ENCODE measurements at places on chromosomes 1 and 21.
A peak's percentile ranks its signal among the peaks of the same experiment; 100 is the strongest.

DNA sequence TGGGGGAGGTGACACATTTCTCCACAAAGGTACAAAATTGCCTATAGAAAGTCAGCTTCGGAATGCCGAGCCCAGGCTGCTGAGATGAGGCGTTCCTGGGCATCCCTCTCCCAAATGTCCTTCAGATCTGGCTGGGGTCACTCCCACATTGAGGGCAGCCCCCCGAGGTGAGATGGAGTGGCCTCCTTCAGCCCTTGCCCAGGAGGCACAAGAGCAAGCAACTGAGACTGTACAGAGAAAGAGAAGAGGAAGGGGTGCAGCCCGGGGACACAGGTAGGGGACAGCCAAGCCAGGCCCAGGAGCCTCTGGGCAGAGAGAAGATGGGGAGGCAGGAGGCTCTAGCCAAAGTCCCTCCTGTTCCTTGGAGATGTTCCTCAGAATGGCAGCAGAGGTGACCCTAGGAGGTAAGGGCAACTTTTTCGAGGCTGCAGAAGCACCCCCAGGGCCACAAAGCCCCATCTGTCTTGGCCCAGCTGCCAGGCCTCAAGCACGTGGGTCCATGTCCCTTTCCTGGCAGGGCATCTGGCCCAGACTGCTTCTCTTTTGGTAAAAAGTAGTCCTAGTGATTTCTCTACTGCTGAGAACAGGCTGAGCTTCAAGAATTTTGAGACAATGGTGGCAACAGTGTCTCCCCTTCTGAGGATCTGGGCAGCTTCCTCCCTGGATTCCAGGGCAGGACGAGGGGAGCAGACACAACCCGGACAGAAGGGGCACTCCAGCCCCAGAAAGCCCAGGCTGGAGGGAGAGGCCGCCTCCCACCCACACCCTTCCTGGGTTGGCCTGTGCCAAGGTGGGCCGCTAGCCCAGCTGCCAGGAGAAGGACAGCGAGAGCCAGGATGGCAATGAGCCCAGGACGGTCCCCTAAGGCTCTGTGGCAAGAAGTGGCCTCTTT, 68.0 kb downstream of the LRRN2 start:
- no peak for DNase-seq

GRCh38 chr1:34190692-34191091, 14.0 kb downstream of the C1orf94 start:
- no peak for DNase-seq

DNA sequence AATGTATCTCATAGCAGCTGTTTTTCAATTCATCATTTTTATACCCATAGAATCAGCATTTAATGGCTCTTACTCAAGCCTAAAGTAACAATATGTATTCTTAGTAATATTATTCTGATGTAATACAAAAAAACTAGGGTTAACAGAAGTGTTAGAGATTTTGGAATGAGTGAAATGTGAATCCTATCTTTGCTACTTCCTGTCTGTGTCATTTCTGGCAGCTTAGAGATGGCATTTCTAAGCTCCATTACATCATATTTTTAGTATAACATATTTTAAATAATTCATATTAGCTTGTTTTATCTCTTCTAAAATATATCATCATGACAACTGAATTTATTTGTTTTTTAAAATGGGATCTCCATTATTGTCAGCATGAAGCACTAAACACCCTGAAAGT, 90.2 kb downstream of the LRRC7 start:
- no peak for DNase-seq

DNA sequence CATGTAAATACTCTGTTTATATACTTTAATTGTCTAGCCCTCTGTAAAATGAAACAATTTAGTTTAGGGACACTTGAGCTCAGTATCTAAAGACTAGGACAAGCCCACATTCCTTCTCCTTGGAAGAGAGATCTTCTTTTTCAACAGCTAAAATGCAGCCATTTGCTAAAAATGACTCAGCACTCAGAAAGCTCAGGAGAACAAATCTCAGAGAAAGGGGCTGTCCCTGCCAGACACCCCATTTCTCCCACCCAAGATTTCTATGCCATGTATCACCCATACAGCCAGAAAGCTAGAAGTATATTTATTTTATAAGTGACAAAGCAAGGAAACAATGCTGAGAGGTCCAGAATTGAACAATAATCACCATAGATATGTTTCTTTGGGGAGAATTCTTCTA, 23.2 kb upstream of the PRDX6 start:
- no peak for DNase-seq

DNA sequence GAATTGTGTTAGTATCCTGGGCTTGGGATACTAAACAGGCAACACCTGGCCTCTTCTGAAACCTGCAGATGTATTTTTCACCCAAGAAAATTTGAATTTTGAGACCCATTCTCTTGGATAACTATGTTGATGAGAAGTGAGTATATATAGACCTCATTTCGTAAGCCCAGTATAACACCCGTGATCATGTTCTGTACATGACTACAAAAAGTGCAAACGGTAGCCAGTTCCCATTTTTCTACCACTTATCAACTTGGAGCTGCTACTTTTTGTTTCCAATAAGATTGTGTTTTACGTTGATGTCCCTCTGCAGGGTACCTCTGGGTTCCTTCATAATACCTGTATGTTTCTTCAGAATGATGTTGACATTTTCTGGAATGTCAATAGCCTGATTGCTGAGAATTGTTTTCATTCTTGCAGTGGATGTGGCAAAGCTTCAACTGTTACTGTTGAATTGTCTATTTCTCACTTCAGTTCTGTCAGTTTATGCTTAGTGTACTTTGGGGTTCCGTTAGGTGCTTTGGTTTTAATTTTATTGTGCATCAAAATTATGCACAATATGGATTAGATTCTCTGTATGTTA, 48.1 kb downstream of the ZFYVE9 start:
- DNase-seq, result no peak

DNA sequence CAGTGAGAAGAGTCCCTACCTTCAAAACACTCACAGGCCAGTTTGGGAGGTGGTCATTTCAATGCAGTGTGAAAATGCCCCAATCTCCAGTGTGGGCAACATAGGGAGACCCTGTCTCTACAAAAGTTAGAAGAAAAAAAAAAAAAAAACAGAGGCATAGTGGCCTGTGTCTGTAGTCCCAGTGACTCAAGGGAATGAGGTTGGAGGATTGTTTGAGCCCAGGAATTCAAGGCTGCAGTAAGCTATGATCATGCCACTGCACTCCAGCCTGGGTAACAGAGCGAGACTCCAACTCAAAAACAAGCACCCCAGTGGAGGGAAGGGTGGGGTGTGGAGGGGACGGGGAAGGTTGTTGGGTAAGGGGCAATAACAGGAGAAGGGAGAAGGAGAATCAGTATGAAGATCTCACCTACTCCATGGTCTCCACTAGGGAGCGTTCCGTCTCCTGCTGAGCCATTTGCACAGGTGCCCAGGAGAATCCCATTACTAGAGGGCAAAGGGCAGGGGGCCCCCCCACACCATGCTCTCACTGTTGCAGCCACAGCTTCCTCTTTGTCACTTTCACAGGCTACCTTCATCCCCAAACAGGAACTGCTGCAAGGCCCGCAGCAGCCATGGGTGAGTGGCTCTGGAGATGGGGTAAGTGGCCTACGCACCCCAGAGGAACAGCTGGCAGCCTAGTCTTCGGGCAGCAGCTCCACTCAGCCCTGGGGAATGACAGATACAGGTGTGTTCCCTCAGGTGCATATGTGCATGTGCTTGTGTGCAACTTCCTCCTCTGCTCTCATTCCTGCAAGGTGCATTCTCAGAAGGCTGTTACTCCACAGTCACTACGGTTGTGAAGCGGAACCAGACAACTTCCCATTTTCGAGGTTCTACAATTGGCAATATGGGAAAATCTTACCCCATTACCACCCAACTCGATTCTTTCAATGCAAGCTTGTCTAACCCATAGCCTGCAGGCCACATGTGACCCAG, 87.9 kb upstream of the LYST start:
- peak; percentile 94 for DNase-seq

DNA sequence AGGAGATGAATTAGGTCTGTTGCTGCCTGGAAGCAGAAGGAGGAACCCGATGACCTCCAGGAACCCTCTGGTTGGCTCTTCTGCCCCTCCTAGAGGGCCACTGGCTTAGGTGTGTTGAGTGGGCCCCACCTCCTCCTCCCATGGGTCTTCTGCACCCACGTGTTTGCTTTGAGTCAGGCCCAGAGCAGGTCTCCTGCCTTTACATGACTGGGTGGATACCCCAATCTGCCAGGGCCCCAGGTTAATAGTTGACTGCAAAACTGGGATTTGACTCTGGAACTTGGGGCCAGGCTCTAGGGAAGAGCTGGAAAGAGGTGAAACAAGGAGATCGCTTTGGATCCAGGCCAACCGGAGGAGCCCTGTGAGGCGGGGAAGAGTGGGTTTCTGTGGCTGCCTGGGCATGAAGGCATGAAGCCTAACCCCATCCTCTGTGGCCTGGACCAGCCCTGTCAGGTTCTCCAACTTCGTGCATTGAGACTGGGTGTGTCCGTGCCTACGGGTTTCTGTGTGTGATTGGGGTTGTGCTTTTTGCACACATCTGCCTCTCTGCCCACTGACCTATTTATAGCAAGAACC, 7.8 kb upstream of the LAD1 start:
- no peak for DNase-seq

- no peak for DNase-seq
These were observed 105.4 kb upstream of the F3 start for GRCh38 chr1:94646786-94647555.

DNA sequence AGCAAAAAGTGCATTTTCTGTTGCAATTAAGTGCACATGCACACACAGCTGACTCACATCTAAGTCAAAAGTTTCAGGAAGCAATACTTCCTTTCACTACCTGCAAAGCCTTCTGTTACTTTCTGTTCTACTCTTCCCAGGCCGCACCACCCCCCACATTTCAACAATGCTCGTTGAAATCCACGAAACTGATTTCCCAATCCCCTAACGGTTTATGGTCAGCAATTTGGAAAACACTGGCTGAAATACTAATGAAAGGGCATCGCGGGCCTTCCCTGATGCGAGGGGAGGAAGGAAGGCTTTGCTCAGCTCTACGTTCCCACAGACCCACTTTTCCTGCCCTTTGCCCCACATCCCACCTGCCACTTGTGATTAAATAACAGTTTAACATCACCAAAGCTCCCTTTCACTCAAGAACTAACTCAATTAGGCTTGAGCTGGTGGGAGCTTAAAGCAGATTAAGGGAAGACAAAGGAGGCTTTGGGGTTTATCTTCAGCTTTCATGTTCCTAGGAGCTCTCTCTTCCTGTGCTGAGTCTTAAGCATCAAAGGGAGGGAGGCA, 243.2 kb upstream of the RAB4A start:
- peak; percentile 76 for DNase-seq

DNA sequence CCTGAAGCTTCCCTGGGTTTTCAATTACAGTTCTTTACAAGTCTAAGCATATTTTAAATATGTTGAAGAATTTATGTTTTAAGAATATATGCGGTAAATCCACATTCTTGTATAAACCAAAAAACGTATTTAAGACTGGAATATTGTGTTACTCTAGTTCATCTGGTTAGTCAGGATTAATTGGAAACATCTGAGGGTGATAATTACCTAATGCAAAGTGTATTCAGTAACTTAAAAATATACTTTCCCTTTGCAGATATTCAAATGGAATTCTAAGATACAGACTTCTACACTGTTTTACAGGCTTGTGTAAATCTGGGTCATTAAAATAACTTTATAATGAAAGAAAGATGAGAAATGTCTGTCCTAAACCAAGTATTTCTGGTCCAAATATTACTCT, 302.0 kb downstream of the VAV3 start:
- no peak for DNase-seq

GRCh38 chr1:72869873-72870272, 587.5 kb upstream of the NEGR1 start:
- DNase-seq, result no peak

DNA sequence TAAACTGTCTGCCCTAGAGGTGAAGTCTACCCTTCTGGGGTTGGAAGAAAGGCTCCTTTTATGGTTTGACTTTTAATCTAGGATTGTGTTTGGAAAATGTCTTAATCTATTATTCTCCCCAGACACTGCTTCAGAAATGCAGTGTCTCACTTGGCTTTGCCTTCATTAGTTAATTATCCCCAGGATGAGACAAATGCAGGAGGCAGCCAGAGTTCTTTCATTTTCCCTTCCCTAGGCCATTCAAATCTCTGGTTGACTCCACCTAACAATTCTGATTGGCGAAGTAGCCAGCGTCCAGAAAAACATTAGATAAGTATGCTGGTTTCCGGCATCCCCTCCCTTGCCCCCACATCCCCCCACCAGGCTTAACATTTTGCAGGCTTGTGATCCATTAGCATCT, 325.8 kb upstream of the PBX1 start:
- no peak for DNase-seq

DNA sequence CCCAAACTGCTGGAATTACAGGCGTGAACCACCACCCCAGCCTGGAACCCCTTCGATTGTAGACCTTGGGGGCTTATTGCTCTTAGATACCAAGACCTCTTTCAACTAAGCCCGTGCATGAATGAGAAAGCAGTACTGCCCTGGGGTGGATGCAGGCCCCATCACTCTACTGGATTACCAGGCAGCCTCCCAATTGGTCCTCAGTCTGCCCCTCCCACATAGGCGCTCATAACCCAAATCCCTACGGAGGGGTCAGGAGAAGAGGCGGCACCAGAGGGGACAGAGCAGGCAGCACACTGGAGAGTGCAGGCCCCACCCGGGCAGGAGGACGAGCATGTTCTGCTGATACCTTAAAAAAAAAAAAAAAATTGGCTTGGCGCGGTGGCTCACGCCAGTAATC, 12.4 kb upstream of the STMN1 start:
- no peak for DNase-seq

DNA sequence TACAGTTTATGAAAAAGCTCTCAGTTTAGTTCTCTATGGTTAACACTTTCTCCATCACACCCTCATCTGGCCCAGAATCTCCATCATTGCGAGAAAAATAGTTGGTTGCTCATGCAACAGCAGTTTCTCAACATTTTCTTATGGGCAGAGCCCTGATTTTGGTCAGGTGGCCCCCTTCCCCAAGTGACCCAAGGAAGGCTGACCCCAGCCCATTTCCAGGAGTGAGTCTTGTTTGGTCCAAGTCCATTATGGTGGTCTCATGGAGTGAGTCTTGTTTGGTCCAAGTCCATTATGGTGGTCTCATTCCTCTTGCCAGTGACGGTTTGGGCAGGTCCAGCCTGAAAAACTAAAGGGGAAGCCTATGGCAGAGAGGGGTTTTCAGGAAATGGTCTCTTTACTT, 1.5 kb upstream of the TRIM62 start:
- DNase-seq, result no peak

- no peak for DNase-seq
These were observed 7.7 kb upstream of the BCL2L15 start for GRCh38 chr1:113895098-113895497.

GRCh38 chr1:201895913-201896807, 7.5 kb downstream of the SHISA4 start:
- peak; percentile 90 for DNase-seq

GRCh38 chr1:24507405-24507804, 4.8 kb downstream of the RCAN3 start:
- DNase-seq, result no peak

- DNase-seq, result no peak
These were observed 622.3 kb downstream of the PTPRU start for GRCh38 chr1:29858646-29859045.

- DNase-seq, result no peak
These were observed 6.2 kb upstream of the MIXL1 start for GRCh38 chr1:226217273-226217672.

GRCh38 chr1:245388687-245389086, 233.9 kb downstream of the KIF26B start:
- no peak for DNase-seq
